Activated CD4-positive, alpha-beta T cell treated with anti-CD3 and anti-CD28 coated beads, Interleukin-2, amount 50 U/mL, for 24 hours (primary cell): ENCODE measurements at places on chromosomes 4 and X.

DNA sequence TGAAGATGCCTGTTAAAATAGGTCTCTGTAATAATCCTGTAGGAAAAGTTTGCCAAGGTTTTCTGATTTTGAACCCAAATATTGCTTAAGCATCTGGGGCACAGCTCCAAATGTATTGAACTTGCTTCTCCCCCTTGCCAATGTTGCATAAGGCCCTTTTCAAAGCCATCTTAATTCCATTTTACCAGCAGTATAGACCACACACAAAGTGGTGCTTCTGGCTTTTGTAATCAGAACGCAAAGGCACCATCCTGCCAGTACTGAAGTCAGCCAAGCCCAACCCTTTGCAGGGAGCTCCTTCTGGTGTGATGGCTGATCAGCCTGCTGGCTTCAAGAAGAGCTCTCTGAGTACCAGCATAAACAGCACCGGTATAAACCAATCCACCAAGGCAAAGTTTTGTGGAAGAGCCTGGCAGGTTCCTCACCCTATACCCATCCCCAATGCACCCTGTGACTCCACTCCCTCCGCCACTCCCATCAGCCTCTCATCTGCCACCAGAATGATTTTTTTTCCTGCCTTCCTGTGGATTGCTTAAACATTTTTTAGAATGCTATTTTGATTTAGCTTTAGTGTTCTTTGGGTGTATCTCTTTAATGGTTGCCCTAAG, 39.2 kb upstream of the USP9X start:
- DNase-seq = no peak

DNA sequence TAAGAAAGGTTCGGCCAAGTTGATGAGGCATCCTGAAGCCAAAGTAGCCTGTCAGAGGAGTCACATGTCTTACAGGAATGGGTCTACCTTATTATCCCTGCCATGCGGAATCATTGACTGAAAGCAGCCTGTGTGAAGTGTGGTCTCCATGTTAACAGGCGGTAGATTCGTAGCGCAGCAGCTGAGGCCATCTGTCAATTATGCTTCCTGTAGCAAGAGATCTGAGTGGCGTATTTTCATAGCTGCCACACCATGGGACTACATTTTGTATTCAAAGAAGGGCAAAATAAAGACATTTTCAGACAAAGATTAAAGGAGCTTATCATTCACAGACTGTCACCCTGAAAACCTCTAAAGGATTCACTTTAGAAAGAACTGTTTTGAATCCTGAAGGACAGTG, 11.2 kb upstream of the MED14 start:
- no peak for DNase-seq

DNA sequence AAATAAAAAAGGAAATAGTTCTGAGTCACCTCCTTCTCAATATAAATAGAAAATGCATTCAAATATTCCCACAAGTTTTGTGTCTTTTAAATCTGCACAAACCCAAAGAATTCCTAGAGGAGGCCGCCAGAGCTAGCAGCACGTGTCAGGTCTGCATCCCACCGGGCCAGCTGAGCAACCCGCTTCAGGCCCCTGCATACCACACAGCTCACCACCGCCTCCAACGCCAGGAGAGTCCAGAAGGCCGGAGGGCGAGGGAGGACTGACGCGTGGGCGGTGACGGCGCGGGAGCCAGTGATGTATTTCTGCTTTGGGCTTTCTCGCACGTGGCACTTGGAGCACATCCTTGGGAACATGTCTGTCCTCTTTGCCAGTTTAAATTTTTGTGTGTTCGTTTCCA, 61.9 kb upstream of the CLDN34 start:
- no peak for DNase-seq

DNA sequence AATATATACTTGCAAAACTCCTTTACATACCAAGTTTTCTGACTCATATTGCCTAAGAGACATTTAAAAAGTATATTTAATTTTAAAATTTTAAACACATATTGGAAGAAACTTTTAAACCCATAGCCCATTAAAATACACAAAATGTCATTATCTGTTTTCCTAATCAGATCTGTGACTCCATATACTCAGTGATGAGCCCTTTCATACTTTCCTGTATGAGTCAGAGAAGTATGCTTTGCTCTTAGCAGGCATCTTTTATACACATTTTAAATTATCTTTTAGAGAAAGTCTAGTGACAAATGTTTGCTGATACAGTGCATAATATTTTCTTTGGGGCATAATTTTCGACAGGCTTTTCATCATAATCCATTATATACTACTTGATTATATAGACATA, 26.4 kb downstream of the SPIN3 start:
- no peak for DNase-seq

GRCh38 chrX:31126205-31126604, 54.4 kb upstream of the FTHL17 start:
- DNase-seq = no peak

DNA sequence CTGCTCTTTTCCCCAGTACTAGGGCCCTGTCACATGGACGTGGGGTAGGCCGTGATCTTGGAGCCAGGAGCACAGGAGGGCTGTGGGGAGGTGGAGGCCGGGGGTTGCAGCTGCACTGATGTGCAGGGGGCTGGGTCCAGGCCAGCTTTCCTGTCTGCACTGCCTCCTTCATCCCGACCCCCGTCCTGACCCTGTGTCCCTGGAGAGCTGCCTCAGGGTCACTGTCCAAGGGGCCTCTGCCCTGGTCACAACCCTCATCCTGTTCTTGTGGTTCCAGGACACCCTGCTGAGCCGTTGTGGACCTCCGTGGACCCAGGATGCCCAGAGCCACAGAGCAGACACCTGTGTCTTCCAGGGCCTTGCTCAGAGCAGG, 91.7 kb upstream of the ADRA2C start:
- no peak for DNase-seq

- DNase-seq = no peak
Measured at GRCh38 chr4:43048570-43048969, 156.1 kb downstream of the GRXCR1 start.

DNA sequence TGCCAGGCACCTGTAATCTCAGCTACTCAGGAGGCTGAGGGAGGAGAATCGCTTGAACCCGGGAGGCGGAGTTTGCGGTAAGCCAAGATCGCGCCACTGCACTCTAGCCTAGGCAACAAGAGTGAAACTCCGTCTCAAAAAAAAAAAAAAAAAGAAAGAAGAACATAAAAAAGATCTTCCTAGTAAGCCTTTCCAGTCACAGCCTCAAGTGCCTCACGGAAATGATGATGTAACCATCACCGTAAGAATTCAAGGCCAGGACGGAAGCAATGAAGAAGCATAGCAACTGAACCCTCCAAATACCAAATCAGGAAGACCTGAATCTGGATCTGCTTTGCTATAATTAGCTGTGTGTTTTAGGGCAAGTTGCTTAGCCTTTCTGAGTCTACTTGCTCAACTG, 28.8 kb downstream of the RBM47 start:
- no peak for DNase-seq

DNA sequence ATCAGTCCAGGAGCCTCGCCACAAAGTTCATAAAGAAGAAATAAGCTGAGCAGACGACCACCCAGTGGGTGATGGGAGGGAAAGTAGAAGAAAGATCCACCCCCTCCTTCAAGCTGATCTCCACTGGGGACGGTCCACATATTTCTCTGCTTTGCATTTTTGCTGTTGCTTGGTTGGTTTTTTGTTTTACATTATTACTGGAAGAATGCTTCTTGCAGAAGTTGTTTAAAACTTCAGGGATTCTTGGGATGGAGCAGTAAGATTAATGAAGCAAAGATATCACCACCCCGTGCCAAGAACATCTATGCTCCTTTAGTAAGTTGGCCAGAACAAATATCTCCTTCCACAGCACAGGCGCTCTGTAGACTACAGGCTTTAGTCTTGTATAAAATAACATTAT, 30.1 kb downstream of the LGI2 start:
- DNase-seq = no peak

DNA sequence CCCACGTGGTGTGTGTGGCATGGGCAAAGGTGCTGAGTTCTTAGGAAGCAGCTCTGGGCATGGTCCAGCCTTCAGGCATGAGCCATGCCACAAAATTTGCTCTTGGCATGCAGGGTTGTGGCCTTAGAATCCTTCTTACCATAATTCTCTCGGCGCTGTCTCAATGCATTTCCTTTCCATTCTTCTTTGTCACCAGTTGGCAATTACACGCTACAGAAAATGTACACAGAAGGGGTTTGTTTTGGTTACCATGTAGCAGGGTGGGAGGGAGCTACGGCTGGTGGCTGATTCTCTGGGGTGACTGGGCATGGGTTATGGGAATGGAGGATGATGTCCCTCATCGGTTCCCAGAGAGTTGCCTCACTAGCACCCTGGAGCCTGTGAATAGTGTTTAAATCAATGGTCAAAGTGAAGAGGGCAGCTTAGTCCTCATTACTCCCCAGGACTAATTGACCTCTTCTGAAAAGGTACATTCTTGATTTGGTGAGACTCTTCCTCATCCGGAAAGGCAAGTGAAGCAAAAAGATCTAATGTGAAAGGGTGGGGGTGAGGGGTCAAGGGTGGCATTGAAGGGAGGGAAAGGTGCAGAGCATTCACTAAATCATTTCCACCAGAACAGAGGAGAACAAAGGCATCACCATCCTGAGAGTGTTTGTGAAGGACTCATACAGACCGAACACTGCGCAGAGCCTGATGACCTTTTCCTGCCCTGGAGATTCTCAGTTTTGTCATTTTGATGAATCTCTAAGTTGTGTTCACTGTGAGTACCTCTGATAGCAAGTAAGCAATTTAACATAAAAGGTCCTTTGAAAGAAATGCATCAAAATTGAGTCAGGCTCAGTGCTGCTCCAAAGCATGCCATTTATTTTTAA, 199.8 kb upstream of the SFRP2 start:
- no peak for DNase-seq

DNA sequence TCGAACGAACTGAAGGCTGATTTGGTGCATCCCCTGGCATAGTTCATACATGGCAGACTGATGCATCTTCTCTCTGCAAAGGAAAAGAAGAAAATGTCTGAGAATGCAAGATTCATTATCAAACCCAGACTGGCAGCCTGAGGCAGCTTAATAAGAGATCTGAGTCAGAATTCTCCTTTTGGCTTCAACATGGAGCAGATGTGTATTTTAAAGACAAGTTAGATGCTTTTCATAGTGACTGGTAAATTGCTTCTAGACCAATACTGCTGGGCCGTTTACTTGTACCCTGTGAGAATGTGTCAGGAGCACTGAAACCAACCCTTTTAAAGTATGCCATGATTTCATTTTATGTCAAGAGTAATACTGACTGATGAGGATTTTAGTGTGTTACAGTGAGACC, 322.0 kb downstream of the NR3C2 start:
- DNase-seq = no peak
